Mesangial cell (primary cell): ENCODE measurements at places on chromosomes 11 and 22. TPM values are rescaled to one million over a fixed set of nuclear protein-coding genes. Genes with fewer than 3 reads are reported as not detected.

The TEX54 gene
- not detected in 2 replicates for total RNA-seq

The OR8U1 gene
- not detected in 2 replicates for total RNA-seq

The APOL5 gene
- total RNA-seq = not detected in 2 replicates

The CCT8L2 gene
- not detected in 2 replicates for total RNA-seq

The OVOL1 gene
- total RNA-seq = 0.51 TPM in 1 of 2 replicates, not detected in the other

The SYT7 gene
- 0.16 and 4.8 TPM in 2 replicates for total RNA-seq

The PRG3 gene
- not detected in 2 replicates for total RNA-seq

The PGA5 gene
- total RNA-seq = not detected in 2 replicates

The OR5P2 gene
- total RNA-seq = not detected in 2 replicates

The KCNJ11 gene
- total RNA-seq = 0.38 and 0.49 TPM in 2 replicates

The MIAT gene
- under 0.01 and 2.3 TPM in 2 replicates for total RNA-seq

The UCP2 gene
- 145 and 245 TPM in 2 replicates for total RNA-seq

The SPDYC gene
- not detected in 2 replicates for total RNA-seq
